ENCODE measurements at places on chromosomes 6 and 20.

GRCh38 chr6:11929241-11929835 lies 82.8 kb upstream of the HIVEP1 start:
- DNase-seq: no peak

- DNase-seq: no peak
Observed at GRCh38 chr6:7324520-7324919, 11.5 kb upstream of the SSR1 start.

- no peak for DNase-seq
Observed at GRCh38 chr6:127200114-127200513, 66.5 kb upstream of the RNF146 start.

- no peak for DNase-seq
Observed at GRCh38 chr20:44711237-44711636, 3.9 kb upstream of the CCN5 start.

- DNase-seq: peak; percentile 63
Observed at GRCh38 chr20:53611449-53611894, 17.8 kb upstream of the ZNF217 start.

DNA sequence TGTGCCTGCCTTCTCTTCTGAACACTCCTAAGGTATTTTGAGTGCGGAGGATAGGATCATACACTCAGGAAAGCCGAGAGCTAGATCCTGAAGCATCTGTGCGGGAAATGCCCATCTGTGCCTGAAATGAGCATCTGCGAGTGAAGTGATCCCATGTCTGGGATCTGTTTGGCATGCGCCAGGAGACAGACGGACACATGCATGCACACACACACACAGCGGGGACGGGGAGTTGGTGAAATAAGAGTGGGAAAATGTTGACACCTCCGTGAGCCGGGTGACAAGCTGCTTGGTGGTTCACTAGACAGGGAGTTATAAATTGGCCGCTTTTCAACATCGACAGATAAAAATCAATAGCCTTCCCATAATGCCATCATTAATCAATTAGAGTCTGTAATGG lies 13.8 kb downstream of the SYNJ2 start:
- DNase-seq: no peak

GRCh38 chr20:36571564-36572504 lies 1.6 kb upstream of the TGIF2 start:
- DNase-seq: no peak

GRCh38 chr6:56381801-56382251 lies 134.4 kb upstream of the COL21A1 start:
- no peak for DNase-seq

DNA sequence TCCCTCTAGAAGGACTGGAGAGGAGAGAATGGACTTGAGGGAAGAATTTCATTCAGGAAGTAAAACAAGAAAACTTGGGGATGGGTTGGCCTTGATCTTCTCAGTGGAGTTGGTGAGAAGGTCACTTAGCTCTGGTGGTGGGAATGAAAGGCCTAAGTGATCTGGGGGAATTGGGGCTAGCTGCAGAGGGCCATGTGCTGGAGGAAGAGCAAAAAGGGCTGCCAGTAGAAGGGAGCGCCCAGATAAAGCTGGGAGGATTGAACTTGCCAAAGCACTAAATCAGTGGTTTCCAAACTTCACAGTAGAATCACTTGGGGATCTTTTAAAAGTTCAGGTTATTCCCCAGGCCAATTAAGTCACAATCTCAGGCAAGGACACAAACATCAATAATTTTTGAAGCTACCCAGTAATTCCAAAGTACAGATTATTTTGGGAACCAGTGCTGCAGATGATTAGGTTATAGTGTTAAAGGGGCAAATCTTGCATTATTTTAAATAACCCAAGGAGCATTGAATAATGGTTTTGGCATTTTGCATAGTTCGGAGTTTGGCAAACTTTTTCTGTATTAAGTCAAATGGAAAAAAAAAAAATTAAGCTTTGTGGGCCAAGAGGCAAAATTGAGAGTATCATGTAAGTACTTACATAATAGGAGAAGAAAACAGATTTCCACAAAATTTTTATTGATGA lies 36.5 kb upstream of the RFPL4B start:
- DNase-seq: no peak

GRCh38 chr20:63544241-63544957 lies 3.1 kb downstream of the SRMS start:
- no peak for DNase-seq

DNA sequence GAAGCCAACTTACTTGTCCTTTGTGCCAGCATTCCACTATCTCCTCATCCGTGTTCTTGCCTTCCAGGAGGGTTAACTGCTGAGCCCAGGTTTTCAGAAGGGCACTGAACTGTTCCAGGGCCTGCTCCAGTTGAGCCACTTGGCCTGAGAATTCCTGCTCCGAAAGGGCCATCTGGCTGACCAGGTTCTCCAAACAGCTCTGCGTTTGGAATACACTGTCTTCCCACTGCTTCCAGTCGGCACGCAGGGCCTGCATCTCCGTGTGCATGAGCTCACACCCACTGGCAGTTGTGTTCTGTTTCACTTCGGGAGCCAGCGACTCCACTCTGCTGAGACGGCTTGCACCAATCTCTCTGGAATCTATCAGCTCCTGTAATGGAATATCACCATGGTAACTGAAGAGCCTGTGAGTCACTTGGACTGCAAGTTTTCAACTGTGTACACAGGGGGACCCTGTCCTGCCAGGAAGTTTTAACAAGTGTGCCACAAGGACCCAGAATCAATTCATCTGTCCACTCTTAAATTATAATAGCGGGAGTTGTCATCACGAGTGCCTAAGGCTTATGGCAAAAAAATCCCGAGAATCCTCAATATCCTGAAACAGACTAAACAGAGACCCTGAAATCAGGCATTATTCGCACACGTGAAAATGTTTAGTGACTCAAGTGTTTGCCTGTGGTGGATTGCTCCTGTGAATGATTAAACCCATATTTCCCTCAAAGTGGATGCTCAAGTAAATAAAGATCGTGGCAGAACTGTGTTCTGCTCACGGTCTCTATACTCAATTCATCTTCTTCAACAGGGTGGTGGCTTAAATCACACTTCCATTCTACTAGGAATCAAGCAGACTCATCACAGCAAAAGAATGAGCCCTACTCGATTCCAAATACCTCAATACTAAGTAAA lies 255.9 kb downstream of the SYNE1 start:
- DNase-seq: peak; percentile 95

- DNase-seq: peak; percentile 69
Observed at GRCh38 chr20:47354714-47355488, 1.6 kb downstream of the ZMYND8 start.

DNA sequence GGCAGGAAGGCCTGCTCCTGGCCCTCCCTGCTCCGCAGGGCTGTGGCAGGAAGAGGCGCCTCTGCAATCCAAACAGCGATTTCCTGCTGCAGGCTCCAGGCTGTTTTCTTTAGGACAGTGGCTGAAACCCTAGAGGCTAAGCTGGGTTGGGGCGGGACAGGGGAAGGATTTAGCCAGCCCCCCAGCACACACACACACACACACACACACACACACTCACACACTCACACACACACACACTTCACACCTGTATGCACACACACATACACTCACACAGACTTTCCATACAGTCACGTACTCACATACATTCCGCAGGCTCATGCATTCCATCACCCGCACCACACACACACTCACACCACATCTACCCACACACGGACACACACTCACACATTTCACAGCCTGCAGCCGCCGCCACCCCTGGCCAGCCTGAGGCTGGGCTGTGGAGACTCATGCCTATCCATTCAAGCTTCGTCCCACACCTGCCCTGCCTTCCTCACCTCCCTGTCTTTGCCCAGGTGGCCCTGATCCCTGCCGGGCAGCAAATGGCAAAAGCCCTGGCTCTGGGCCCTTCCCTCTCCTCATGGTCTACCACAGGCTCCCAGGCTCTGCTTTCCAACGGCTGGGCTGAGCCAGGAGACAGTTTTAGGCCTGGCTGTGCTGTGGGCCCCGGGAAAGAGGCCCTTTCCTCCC lies 17.9 kb downstream of the MDFI start:
- DNase-seq: peak; percentile 73

DNA sequence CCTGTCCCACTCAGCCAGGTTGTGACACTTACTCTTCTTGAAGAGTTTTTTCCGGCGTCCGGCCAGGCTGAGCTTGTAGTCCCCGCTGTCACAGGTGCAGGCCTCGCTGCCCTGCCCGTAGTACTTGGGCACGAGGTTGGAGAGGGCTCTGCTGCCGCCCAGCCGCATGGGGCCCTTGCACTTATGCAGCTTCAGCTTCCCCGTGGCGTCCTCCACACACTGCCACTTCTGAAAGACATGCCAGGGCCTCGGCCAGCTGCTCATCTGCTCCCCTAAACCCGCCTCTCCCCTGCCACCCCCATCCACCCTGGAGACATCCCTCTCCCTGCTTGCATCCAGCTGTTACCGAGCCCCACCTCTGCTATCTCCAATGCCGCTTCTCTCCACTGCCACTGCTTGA lies 113.1 kb downstream of the SULF2 start:
- no peak for DNase-seq

- DNase-seq: no peak
Observed at GRCh38 chr6:122012578-122012977, 386.9 kb upstream of the HSF2 start.

Data from endothelial cell of umbilical vein (primary cell).